ENCODE measurements at places on chromosomes 1 and 21.

DNA sequence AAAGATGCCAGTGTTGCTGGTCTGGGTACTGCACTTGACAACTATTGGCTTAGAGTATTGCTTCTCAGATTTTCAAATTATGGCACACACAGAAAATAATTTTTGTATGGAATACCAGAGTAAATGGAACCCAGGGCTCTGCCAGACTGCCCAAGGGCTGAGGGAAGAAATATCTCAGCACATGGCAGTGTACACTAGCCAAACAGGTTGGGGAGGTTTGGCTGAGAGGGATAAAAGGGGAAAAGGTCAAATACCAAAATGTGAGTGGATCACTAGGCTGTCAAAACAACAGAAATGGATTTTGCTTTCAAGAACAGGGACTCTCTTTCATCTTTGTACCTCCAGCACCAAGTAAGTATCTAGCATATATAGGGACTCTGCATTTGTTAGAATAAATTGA, 3.0 kb upstream of the RGS8 start:
- DNase-seq, result no peak

DNA sequence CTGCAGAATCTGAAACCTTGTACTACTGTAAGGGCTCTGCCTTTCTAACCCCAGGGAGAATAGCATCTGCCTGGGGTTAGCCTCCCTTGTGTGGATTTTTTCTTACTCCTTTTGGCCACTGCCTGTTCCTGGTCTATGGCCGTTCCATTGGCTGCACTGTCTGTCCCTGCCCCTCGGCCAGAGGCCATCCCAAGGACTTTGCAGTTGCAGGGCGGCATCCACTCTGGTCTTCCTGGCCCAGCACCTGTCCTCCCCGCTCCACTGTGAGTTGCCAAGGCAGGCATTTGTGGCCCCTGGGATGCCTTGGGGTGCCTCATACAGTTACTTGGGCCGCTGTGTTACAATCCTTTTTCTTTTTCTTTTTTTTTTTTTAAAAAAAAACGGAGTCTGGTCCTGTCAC, 45.8 kb downstream of the PDE9A start:
- DNase-seq, result no peak

GRCh38 chr21:34833465-34833864, 164.7 kb downstream of the CLIC6 start:
- no peak for DNase-seq

GRCh38 chr1:119634016-119634415, 14.1 kb downstream of the ZNF697 start:
- DNase-seq, result no peak

DNA sequence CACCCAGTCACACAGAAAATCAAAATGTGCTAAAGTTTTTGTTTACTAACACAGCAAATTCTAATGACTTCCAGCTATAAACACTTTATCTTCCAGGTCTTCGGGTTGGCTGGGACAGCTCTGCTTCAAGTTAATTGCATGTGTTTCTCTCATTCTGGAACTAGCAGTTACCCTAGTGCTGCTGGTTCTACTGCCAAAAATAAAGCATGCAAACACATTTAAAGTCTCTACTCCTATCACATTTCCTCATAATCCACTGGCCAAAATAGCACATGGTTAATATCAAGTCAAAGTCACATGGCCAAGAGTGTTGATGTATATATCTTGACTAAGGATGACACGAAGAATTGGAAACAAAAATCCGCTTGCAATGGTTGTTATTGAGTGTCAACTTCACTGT, 973.1 kb upstream of the ADGRL2 start:
- DNase-seq, result no peak

- no peak for DNase-seq
These were observed 21.5 kb downstream of the ABCB10 start for GRCh38 chr1:229536982-229537381.

- peak; percentile 34 for DNase-seq
These were observed 145.5 kb downstream of the TIAM1 start for GRCh38 chr21:31198575-31198974.

DNA sequence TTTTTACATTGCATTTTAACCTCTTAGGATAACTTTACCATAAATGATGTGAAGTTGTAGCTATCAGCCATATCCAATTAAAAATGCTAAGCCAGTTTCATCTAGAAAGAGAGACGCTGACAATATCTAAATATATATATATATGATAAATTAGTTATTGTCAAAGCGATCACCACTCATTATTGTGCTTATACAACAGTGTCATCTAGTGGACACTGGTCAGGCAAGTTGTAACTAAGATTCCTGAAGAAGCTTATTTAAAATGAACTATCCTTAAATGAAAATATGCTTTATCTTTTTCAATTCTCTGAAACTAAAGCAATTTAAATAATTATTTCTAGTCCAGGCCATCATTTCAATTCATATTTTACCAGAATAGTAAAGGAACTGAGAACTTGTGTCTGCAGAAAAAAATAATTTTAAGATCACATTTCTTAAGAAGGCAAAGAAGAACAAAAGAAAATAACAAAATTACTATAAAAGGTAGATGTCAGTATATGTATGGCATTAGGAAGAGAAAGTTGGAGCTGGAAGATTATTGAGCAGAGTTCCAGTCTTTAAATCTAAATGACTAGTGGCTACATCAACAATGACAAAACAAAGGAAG, 193.3 kb upstream of the SNX7 start:
- peak; percentile 74 for DNase-seq

DNA sequence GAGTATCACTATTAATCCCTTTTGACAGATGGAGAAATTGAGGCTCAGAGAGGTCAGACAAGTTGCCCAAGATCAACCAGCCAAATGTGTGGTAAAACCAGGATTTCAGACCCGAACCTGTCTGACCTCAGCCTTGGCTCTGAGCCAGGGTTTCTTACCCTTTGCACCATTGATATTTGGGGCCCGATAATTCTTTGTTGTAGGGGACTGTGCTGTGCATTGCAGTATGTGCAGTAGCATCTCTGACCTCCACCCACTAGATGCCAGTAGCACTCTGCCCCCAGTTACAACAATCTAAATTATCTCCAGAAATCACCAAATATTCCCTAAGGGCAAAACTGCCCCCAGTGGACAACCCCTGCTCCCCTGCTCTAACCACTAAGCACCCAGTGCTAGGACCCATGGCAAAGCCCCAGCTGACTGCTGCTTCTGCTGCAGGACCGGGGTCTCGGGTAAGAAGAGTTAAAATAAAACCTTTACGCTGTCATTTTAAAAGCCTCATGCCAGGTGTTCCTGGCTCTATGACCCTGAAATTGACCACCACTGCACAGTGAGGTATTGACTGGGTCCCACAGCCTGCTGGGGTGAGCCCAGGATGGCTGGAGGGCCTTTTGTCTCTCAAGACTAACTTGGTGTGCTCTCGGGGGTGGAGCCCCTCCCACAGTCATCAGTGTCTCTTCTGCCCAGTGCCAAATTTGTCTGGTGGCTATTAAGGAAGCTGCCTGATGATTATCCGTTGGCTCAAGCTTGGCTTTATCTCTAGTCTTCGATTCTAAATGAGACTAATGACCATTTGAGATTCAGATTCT, 5.6 kb upstream of the MAN1C1 start:
- no peak for DNase-seq

DNA sequence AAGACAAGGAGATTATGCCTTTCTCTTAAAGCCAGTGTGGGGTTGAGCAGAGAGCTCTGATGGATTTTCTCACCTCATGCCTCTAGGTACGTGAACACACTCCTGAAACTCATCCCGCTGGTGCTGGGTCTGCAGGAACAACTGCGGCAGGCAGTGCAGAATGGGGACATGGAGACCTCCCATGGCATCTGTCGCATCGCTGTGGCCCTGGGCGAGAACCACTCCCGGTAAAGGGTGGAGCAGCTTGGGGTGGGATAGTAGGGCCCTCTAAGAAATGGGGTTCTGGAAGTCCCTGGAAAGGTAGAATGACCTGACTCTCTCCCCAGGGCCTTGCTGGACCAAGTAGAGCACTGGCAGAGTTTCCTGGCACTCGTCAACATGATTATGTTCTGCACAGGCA, 9.5 kb downstream of the IPO13 start:
- DNase-seq, result no peak

- DNase-seq, result no peak
These were observed 49.2 kb upstream of the POFUT2 start for GRCh38 chr21:45336870-45337269.

GRCh38 chr1:201533836-201534235, 5.1 kb upstream of the NAV1 start:
- no peak for DNase-seq
